ENCODE measurements at places on chromosomes 16 and 17.

DNA sequence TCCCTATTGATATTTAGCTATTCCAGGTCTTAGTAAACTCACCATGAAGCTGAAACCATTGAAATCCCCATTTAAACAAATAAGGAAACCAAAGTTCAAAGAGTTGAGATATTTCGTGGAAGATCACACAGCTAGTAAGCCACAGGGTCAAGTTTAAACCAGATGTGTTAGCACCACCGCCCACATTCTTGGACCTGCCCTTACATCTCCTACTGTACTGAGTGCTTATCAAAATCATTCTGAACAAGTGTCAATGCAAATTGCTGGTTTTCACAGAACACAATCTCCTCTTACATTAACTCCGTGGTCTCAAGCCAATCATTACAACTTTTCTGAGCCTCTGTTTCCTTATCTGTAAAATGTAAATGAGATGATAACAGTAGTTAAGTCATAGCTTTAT, 676.2 kb downstream of the CDH11 start:
- no peak for DNase-seq

- DNase-seq: no peak
Observed at GRCh38 chr17:37766971-37767370, 22.1 kb upstream of the HNF1B start.

- no peak for DNase-seq
Observed at GRCh38 chr17:50573866-50574611, 13.5 kb downstream of the CACNA1G start.

- no peak for DNase-seq
Observed at GRCh38 chr17:32773856-32774694, 102.8 kb downstream of the MYO1D start.

GRCh38 chr16:66894948-66895688, 14.8 kb downstream of the PDP2 start:
- DNase-seq: peak; percentile 48

- DNase-seq: no peak
Observed at GRCh38 chr17:4433515-4434031, at the start of gene SPNS3. Gene SPNS3, plus strand, starts transcription at chr17:4433940. Its CDS starts 28 bp downstream, at chr17:4433968.

DNA sequence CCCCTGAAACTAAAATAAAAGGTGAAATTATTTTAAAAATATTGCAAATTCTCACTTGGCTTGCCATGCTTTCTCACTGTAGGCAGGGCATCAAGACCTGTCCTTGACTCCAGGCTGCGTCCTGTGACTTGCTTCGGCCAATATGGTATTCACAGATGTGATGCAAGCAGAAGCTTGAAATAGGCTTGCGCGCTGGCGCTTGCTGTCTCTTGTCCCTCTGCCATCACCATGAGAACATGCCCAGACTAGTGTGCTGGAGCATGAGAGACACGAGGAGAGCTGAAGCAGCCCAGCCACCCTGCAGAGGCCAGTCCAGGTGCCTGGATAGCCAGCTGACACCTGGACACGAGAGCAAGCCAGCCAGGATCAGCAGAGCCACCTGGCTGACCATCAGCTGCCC, 21.8 kb upstream of the ZKSCAN2 start:
- DNase-seq: no peak

DNA sequence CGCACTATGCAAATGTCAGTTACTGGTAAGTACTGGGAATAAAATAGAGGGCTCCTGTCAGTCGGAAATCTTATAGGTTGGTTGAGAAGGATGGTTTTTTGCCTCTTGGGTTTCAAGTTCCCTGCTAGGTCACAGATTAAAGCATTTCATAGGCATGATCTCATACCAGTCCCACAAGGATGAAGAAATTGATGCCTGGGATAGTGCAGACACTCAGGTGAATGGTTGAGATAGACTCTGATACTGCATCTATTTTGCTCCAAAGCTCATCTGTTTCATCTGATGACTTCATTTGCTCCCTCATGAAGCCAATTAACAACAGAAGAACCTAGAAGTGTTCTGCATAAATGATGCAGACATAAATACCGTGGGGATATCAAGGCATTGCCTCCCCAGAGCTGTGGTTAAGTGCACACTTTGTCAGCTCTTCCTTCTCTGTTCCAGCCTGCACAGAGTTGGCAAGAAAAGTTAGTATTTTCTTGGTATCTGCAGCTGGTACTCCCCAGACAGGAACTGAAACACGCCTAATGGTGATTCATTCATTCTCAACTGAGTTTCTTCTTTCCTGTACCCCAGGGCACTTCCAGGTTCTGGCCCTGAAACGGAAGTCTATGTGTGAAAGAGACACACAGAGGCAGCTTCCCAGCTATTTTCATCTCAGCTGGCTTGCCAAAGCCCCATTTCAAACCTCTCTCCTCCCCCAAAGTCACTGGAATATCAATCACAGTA, 418.3 kb upstream of the SALL1 start:
- no peak for DNase-seq

All from stimulated activated CD4-positive, alpha-beta T cell treated with anti-CD3 and anti-CD28 coated beads, TNF-alpha, amount 100 ng/mL, for 24 hours (primary cell).